Hepatocyte (in vitro differentiated cells): ENCODE measurements at places on chromosomes 2 and 18.

DNA sequence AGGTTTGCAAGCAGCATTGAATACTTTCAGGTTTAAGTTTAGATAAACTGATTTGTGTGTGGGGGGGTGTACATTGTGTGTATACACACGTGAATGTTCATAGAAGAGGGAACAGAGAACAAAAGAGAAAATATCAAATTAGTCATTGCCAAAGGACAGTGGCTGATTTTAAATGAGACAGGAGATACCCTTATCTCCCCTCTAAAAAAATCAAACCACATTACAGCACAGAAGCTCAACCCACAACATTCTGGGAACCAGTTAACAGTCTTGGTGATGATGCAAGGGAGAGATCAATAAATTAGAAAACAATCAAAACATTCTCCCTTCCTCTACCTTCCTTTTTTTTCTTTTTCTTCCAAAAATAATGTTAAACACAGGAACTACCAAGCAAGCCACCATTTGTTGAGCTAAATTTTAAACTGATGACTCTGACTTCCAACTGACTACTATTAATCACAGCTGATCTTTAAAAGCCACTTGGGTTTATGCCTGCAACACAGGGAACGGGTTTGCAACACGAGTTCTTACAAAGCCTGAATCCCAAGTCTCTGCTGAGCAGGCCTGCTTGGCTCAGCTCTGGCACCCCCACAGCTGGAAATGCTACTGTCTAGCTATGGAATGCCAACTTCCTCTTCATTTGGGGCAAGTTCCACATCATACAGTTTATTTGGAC, 119.2 kb upstream of the ACVR1C start:
- no peak for DNase-seq

- DNase-seq, result no peak
Measured at GRCh38 chr2:216210701-216211540, 101.8 kb downstream of the XRCC5 start.

GRCh38 chr2:233800208-233800607, 22.1 kb downstream of the MROH2A start:
- DNase-seq, result no peak

- DNase-seq, result peak; percentile 31
Measured at GRCh38 chr18:57004366-57005121, 142.3 kb upstream of the BOD1L2 start.

- no peak for DNase-seq
Measured at GRCh38 chr2:6823111-6823510, 42.6 kb downstream of the CMPK2 start.

DNA sequence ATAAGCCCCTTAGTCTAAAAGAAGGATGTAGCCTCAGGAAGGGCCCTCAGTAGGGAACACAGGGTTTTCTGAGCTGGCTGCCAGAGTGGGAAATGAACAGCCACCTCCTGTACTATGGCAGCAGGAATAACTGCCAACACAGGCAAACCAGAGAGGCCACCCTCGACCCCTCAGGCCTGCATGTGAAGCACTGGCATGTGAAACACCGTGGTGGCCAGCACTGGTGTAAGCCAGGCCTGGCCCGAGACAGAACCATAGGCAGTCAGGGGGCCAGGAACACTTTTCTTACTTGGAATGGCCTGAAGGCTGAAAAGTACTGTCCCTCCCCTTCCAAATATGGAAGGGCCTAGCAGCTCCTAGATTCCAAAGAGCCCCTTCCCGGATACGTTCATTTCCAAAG, 28.2 kb downstream of the SFXN5 start:
- no peak for DNase-seq

DNA sequence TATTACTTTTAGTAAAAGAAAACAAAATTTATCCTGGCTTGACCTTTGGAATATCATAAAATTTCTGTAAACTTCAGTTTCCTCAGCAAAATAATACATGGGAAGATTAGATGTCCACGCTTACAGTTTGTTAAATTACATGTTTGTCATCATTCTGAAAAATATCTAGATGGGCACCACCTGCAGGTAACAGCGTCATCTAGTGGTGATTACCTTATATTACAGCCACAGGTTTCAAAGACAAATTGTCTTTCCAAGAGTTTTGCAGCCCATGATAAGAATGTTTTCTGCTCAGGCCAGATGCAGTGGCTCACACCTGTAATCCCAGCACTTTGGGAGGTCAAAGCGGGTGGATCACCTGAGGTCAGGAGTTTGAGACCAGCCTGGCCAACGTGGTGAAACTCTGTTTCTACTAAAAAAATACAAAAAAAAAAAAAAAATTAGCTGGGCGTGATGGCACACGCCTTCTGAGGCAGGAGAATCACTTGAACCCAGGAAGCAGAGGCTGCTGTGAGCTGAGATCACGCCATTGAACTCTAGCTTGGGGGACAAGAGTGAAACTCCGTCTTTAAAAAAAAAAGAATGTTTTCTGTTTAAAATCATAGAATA, 96.3 kb upstream of the RASGRP3 start:
- DNase-seq, result no peak
